Naive thymus-derived CD8-positive, alpha-beta T cell (primary cell): ENCODE measurements at places on chromosomes 16 and 17.

DNA sequence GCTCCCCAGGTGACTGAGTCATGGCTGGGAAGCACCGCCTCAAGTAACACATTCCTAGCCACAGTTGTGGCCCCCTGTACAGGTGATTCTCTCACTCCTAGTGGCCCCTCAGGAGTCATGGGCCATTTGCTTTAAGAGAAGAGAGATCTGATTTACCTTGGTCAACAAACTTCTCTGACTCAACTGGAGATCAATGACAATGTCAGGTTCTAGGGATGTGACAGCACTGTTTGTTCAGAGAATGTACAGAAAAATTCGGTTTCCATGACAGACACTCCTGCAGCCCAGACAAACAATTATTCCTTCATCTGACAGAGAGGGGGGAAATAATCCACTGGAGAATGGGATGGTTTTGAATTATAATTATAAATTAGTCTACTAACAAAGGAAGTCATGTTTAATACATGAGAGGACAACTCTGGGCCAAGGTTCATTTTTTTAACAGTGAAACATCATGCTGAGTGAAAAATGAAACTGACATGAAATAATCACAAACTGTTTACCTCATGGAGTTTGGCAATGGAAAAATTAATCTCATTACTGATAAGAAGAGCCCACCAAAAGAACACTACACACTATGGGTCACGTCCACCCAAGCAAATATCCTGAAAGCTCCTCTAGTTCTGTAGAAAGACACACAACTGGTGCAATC lies 9.7 kb downstream of the ERN1 start:
- DNase-seq = no peak

DNA sequence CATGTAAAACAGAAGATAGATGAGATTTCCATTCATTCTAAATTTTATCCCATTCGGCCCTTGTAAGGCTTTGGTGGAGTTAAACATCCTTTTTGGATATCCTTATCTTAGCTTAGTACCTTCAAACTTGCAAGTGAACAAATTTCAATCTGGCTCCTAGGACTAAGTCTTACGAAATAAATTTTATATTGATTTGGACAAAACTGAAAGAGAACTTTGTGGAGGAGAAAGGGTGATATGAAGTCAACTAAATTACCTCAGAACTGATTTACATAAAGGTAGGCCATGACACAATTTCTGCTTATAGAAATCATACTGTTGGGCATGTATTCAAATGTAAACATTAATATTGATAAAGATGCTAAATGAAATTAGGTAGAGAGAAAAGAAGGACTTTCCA lies 175.3 kb upstream of the C17orf78 start:
- no peak for DNase-seq

DNA sequence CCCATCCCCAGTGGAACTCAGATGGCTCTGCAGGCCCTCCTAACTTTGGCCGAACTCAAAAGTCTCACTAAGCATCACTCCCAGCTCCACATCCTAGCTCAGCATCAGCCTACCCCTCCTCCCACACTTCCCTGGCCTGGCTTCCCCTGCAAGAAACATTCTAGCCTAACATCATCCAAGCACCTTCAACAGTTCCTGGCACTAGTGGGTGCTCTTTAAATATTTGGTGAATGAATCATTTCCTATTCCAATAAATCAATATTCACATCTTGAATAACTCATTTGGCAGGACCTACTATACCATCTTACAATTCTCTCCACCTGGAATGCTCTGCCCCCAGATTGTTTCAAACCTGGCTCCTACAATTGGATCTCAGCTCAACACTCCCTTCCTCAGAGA lies 11.0 kb upstream of the BBS2 start:
- DNase-seq = no peak

- no peak for DNase-seq
Measured at GRCh38 chr17:81563861-81564586, 11.9 kb upstream of the FAAP100 start.

DNA sequence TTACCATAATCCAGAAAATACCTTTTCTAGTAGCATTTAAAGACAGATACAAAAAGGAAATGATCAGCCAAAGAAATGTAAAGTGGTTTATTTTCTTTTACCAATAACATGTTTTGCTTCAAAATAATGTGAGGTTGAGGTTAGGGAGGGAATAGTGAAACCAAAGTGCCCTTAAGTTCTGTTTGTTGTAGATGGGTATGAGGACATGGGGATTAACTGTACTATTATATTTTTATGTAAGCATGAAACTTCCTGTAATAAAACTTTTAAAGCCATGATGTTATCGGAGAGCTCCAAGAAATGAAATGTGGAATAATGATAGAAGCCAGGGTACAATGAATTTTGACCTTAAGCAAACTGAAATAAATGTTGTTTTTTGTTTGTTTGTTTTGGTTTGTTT lies 9.9 kb downstream of the C16orf46 start:
- DNase-seq = no peak

DNA sequence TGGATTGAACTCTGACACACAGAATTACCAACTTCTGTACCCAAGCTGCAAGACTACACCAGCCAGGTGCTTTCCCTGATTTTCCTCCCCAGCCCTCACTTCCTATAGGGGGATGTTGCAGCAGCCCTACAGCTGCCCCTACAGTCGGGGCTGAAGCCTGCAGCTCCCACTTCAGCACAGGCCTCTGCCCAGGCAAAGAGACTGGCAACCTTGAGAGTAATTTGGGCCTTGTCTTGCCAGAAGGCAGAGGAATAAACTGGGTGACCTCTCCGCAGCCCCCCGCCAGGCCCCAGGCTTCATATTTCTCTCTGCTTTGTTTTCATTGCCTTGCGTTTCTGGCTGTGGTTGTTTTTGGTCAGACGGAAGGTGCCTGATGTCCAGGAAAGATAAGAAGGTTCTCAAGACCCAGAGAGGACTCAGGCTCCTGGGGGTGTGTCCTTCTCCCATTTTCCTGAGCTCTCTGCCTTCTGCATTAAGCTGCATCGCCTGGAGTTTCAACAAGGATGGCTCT lies 32.0 kb downstream of the SLC6A4 start:
- no peak for DNase-seq

DNA sequence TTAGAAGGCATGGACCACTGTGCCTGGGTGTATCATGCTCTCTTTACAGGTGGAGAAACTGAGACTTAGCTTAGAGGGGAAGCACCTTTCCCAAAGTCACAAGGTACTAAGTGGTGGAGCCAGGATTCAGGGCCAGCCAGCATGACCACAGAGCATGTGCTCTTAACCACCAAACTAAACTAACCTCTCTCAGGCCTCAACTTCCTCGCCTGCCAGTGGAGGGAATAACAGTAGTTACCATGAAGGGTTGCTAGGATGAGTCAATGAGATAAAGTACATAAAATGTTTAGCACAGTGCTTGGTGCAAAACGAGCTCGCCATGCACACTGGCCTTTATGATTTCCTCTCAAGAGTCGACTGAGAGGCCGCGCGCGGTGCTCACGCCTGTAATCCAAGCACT lies 6.4 kb upstream of the MYO1C start:
- no peak for DNase-seq

DNA sequence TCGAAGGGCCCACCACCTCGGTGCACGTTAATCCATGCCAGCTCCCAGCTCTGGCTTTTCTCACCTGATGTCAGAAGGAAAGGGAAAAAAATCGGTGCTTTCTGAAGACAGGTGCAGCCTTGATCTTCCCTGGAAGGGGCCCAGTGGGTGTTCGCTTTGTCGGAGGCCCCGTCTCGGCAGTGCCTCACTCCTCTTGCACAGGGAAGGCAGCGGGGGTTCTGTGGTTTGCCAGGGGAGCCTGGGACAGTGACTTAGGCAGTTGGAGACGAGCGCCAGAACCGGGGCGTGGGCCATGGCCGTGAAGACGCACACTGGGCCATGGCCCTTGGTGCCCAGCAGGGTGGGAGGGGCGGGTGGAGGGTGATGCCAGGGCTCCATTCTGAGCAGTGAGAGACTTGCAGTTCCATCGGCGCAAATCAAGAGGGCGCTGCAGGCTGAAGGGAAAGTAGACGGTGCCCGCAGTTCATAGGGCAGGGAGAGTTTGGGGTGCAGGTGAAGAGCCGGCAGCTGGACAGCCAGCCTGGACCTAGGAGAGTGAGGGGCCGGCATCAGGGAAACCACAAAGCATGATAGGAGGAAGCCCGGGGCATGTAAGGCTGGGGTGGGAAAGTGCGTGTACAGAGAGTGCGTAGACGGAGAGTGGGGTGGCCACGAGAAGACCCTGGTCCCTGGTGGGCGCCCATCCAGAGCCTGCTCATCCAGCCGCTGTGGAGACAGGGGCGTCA lies 101.3 kb upstream of the CHMP6 start:
- no peak for DNase-seq

- DNase-seq = no peak
Measured at GRCh38 chr17:80374732-80375585, 40.0 kb upstream of the ENDOV start.

DNA sequence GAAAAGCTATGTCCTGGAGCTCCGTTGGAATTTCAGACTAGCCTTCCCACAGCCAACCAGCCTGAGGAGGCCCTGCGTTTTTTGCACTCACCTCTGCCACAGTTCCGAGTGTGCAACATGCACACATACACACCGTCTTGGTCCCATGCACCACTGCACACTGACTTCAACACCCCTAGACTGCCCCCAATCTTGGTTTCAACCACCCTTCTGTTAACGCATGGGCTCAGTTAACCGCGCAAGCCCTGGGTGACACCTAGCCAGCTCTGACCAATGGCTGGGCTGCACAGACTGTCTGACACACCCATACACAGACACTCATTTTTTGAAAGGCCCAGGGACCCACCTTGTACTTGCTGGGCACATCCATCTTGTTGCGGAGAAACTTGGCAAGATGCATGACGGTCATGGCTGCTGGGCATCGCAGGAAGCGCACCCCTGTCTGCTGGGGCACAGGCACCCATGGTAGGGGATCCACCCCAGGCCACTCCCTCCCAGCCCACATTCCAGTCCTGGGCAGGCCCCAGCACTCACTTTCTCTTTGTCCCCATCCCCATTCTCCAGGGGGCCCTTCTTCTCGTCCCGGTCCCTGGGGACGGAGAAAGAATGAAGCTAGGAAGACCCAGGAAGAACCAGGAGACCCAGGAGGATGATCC lies 8.0 kb downstream of the CISD3 start:
- DNase-seq = no peak

- DNase-seq = peak; percentile 99
Measured at GRCh38 chr16:18801145-18801972, at the start of gene ARL6IP1. ARL6IP1 (minus strand) TSS chr16:18801549; CDS start chr16:18801466, 83 bp downstream.

DNA sequence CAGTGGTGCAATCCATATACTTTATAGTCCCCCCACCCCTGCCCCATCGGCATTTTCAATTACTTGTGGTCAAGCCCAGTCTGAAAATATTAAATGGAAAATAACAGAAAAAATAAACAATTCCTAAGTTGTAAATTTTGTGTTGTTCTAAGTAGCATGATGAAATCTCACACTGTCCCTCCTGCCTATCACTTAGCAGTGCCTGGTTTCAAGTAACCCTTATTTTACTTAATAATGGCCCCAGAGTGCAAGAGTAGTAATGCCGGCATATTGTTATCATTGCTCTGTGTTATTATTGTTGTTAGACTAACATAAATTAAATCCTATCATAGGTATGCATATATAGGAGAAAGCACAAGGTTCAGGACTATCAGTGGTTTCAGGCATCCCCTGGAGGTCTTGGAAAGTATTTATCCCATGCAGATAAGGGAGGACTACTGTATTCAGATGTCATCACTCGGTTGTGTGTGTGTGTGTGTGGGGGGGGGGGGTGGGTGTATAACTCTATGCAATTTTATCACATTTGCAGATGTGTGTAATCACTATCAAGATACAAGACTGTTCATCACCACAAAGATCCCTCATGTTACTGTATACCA lies 9.3 kb downstream of the UBE2G1 start:
- DNase-seq = no peak

- no peak for DNase-seq
Measured at GRCh38 chr16:82271636-82272035, 101.6 kb upstream of the MPHOSPH6 start.

DNA sequence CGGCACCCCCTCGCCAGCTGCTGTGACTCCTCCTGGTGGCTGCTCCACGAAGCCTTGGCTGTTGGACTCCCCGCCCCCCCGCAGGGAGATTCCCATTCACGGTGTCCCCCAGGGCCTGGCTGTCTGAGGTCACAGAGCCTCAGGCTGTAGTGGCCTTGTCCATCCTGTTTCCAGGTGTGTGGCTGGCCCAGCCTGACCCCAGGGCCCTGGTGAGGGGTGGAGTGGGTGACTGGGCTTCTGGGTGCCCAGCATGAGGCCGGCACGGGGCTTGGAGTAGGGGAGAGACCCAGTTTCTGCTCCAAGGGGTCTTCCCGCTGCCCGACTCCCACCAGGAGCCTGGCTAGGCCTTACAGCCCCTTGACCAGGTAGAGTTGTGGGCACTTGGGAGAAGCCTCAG lies 10.4 kb downstream of the PRSS27 start:
- DNase-seq = no peak

- DNase-seq = no peak
Measured at GRCh38 chr16:54783226-54783625, 147.4 kb upstream of the IRX5 start.

DNA sequence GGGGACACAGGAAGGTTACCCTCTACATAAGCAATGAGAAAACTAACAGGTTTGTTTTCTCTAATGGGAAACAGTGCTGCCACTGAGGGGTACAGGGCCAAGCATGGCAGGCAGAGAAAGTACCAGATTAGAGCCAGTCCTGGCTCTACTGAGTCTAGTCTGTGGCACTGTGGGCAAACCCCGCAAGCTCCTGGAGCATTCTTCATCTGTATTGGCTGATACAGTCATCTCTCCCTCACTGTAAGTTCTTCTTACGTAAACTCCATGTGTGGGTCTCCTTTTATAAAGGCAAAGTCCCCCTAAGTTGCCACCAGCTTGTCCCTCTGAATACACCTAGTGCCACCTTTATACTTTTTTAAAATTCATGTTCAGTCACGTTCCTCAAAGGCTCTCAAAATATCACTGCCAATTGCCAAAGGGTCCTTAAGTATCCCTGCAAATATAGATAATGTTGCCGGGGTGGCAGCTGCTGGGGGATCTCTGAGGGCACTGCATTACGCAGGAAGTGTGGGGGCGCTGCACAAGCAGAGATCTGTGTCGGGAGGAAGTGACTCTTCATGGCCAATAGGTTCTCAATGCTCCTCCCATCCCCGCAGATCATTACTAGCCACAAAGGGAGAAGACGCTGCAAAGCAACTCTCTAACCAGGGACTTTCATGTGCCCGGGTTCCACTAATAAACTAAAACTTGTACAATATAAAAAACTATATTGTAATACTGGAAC lies 18.8 kb downstream of the XPO6 start:
- DNase-seq = peak; percentile 75

GRCh38 chr17:17672453-17673368 lies 8.5 kb upstream of the RAI1 start:
- no peak for DNase-seq

- DNase-seq = peak; percentile 85
Measured at GRCh38 chr16:1414532-1415260, at the start of gene UNKL. UNKL (minus strand) TSS chr16:1414704; CDS start chr16:1414691, 13 bp downstream.

DNA sequence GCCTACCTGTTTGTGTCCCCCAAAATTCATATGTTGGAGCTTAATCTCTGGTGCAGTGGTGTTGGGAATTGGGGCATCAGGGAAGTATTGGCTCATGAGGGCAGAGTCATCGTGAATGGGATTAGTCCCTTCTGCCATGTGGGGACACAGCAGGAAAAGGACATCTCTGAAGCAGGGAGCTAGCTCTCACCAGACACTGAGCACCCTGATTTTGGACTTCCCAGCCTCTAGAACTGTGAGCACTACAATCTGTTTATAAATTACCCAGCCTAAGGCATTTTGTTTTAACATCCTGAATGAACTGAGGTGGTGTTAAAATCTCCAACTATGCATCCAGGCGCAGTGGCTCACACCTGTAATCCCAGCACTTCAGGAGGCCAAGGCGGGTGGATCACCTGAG lies 206.0 kb downstream of the SEC14L1 start:
- no peak for DNase-seq

- DNase-seq = no peak
Measured at GRCh38 chr16:69073181-69073702, 32.2 kb upstream of the HAS3 start.
